ENCODE measurements at places on chromosomes 4 and X.

DNA sequence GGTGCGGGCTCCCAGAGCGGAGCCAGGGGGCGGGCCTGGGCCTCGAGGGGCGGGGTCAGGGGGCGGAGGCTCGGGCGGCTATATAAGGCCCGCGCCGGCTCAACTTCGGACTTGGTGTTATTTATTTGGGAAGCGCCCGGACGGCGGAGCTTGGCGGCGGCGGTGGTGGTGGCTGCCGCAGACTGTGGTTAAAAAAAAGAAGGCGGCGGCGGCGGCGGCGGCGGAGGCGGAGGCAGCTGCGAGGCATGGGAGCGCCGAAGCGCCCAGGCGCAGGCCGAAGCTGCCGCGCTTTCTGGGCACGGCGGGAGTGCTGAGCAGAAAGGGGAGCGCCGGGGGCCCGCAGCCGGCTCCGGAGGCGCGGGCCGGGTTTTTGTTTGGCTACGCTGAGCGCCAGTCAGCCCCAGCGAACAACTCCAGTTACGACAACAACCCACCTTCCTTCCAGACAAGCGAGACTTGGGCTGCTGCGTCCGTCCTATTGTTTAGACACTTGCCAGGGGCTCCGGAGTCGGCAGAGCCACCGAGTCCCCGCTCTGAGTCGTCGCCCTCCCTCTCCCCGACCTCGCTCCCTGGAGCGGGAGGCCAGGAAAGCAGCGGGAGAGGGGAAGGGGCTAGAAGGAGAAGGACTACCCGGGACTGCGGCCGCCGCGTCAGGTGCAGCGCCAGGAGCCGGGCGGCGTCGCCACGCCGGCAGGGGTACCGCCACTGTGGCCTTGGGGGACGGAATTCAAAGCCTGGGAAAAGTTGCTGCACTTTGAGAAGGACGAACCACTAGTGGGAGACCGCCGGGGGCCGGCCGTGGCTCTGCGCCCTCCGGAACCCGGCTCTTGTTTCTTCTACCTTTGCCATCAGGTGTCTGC, at the start of gene SLIT2:
TSS of gene SLIT2 (plus strand) at position 110 of the 860 bp plus-strand sequence. CDS start 1,911 bp downstream, outside the sequence.
- DNase-seq: no peak

GRCh38 chr4:26856906-26857277, 3.7 kb upstream of the STIM2 start:
- DNase-seq: no peak

DNA sequence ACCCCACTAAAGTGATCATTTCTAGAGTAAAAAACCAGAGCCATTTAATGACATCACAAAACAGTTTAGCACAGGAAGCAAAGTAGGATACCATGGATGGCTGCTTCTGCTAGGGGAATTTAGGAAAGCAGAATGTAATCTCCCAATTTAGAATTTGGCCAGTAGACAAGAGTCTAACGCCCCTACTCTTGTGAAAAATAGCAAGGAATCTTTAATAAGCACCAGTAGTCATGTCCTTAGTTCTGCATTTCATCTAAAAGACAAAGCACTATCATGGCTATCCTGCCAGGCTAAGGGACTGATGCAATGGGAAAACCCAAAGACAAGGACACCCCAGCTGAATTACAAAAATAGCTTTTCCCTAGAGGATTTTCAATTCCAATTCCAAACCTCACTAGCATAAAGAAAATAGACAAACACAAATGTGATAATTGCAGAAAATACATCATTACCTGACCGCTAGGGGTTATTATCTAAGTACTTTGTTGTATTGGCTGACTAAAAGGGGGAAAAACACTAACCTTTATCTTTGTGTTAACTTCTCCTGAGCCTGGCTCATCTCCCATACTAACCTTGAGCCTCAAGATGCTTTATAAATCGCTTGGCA, 2.6 kb upstream of the AMMECR1 start:
- no peak for DNase-seq

- DNase-seq: peak; percentile 18
Observed at GRCh38 chrX:150873616-150874015, 24.9 kb downstream of the CD99L2 start.

DNA sequence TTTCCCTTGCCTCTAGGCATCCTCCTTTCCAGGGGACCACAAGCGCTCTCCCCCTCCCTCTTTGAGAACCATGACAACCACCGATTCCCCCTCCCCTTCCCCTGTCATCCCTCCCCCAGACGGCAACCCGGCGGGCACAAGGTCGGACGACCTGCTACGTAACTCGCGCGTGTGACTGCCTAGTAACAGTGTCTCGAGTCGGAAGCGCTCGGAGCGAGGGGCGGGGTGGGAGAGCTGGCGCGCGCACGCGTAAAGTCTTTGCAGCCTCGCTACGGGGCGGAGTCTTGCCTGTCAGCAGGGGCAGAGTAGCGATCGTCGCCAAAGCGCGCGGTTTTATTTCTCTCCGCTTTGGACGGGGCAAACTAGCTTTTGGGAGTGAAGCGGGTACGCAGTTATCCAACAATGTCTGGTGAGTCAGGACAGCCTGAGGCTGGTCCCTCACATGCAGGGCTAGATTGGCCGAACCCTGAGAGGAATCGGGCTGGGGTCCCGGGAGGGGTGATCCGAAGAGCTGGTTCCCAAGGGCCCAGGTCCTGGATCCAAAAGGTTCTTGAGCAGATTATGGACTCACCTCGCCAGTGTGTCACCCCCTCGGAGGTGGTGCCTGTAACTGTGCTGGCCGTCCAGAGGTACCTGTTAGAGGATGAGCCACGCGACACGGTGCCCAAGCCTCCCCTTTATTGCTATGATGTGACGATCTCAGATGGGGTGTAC, at the start of gene RADX:
TSS of gene RADX (plus strand) at position 300 of the 714 bp plus-strand sequence. CDS start at position 403, 103 bp downstream.
- DNase-seq: peak; percentile 73
